WTC11 (cell line): ENCODE measurements at places on chromosomes 16 and 17.

- no peak for DNase-seq
These were observed 29.1 kb upstream of the MED13 start for GRCh38 chr17:62094175-62094574.

GRCh38 chr16:30567991-30568638, 3.4 kb downstream of the ZNF688 start:
- no peak for DNase-seq

GRCh38 chr17:49987290-49987585, 7.8 kb downstream of the DLX3 start:
- DNase-seq, result no peak

DNA sequence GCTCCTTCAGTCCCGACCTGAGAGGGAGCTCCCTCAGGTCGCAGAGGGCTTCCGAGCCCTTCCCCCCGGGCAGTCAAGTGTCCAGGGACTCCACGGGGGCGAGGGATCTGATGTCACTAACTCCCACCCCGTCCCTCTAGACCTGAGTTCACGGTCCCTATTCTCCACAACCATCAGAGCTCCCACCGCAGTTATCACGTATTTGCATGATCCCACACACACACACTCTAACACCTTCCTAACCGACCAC, 3.7 kb upstream of the PER1 start:
- no peak for DNase-seq

DNA sequence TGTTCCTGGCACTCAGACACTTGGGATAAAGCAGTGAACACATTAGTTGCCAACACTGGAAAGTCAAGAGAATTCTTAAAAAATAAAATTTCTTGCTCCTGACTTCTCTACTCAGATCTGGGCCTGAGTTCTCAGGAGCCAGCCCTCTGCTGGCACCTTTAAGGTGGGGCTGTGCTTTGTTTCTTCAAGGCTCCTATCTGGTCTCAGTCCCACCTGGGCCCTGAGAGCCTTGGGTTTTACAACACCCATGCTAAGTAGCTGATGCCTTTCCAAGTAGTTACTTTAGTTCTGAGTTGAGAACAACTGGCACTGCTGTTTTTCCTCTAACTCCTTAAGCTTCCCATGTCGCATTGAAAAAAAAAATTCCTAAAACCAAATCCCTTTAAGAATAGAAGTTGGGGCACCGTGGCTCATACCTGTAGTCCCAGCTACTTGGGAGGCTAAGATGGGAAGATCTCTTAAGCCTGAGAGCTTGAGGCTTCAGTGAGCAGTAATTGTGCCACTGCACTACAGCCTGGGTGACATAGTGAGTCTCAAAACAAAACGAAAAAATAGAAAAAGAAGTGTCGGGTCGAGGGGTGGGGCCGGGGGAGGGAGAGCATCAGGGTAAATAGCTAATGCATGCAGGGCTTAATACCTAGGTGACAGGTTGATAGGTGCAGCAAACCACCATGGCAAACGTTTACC, 16.6 kb downstream of the CHAD start:
- DNase-seq, result no peak
